ENCODE measurements at places on chromosomes 1 and 21.

- DNase-seq, result peak; percentile 1
Measured at GRCh38 chr1:246117066-246117791, 389.9 kb downstream of the SMYD3 start.

GRCh38 chr1:234186037-234186688, 187.1 kb upstream of the COA6 start:
- DNase-seq, result no peak

DNA sequence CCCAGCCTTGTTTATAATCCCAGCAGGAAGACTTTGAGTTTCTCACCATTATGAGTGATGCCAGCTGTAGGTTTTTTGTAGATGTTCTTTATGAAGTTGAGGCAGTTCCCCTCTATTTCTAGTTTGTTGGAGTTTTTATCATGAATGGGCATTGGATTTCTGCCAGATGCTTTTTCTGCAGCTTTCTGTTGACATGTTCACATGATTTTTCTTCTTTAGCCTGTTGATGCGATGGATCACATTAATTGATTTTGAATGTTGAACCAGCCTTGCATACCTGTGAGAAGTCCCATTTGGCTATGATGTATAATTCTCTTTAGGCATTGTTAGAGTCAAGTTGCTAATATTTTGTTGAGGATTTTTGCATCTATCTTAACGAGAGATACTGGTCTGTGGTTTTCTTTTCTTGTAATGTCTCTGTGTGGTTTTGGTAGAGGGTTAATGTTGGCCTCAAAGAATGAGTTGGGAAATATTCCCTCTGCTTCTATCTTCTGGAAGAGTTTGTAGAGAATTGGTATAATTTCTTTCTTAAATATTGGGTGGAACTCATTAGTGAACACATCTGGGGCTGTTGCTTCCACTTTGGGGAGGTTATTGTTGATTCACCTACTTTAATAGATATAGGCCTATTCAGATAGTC, 33.2 kb downstream of the ZBTB40 start:
- DNase-seq, result no peak

DNA sequence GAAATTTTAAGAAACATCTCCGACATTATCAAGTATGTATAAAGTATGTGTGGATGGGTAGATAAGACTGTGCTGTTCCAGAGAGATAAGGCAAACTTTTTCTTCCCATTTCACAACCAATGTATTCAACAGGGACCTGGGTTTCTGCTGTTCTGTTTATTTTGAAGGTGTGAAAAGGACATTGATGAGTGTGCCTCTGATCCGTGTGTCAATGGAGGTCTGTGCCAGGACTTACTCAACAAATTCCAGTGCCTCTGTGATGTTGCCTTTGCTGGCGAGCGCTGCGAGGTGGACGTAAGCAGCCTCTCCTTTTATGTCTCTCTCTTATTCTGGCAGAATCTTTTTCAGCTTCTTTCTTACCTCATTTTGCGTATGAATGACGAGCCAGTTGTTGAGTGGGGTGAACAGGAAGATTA, 174.0 kb downstream of the CRB1 start:
- no peak for DNase-seq

GRCh38 chr1:8625491-8625890, 191.9 kb downstream of the RERE start:
- DNase-seq, result no peak

DNA sequence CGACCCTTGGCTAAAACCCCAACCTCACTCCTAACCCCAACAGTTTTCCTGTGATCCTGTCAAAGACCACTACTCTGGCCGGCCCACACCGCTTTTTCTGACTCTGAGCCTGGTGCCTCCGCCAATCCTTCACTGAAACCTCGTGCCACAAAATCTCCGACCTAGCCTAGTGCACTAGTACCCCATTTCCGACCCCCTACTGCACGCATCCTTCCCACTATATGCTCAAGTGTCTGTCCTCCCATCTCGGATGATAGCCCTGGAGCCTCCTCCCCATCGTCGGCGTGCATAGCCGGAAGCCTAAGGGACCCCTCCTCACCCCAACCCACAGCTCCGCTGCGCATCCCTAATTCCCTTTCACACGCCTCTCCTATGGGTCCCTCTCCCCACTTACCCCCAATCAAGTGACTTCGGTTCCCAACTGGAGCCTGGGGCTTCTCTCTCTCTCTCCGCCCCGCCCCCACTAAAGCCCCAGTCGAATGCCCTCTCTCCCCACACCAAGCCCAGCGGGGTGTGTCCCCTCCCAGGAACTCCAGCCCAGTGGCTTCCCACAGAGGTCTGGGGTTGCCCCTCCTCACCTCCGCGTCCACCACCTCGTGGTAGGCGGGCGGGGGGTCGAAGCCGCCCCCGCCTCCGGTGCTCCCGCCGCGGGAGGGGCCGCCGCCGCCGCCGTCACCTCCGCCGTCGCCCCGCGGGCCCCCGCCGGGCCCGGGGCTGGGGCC, 791 bp downstream of the USP24 start:
- DNase-seq, result peak; percentile 16

- DNase-seq, result no peak
Measured at GRCh38 chr21:35337573-35337972, 288.5 kb upstream of the RUNX1 start.

DNA sequence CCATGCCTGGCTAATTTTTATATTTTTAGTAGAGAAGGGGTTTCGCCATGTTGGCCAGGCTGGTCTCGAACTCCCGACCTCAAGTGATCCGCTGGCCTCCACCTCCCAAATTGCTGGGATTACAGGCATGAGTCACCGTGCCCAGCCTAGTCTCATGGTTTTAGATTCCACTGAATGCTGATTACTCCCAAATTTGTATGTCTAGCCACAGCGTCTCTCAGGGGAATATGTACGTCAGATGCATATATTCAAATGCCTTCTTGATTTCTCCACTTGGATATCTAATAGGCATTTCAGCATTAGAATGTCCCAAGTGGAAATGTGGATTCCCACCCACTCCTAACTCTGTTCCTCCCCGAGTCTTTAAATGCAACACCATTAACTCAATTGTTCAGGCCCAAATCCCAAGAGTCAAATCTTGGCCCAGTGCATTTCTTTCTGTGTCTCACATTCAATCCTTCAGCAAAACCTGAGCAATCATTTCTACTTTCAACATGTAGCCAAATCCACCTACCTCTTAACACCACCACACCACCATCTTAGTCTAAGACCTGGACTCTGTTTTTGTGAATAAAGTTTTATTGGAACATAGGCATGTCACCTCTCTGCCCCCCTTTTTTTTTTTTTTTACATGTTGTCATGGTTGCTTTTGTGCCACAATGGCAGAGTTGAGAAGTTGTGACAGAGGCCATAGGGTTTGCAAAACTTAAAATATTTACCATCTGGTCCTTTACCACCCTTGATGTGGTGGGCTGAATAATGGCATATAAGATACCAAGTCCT, 9.8 kb upstream of the CAMTA1 start:
- no peak for DNase-seq

DNA sequence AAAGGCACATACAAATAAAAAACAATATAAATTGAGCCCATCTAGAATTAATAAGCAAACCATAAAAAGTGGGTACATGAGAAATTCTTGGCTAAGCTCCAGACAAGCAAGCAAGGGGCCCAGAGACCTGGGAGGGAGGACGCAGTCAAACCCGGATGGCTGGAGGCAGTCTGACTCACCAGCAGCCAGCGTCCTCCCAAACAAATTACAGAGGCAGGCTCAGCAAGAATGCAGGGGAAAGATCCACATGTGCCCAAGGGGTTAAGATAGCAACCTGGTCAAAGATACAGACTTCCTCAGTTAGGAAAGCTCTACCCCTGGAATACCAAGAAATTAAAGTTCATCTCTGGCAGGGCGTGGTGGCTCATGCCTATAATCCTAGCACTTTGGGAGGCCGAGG, 7.4 kb upstream of the TIAM1 start:
- DNase-seq, result no peak

- DNase-seq, result no peak
Measured at GRCh38 chr1:61277121-61277690, 194.8 kb downstream of the NFIA start.

GRCh38 chr1:162319493-162320175, 57.0 kb downstream of the SPATA46 start:
- DNase-seq, result no peak

GRCh38 chr1:70518106-70518505, 107.0 kb downstream of the CTH start:
- no peak for DNase-seq

GRCh38 chr1:4600615-4601460, 53.6 kb upstream of the AJAP1 start:
- DNase-seq, result no peak

- DNase-seq, result no peak
Measured at GRCh38 chr1:54904476-54905048, 17.6 kb upstream of the DHCR24 start.

- no peak for DNase-seq
Measured at GRCh38 chr1:71638081-71638766, 557.4 kb upstream of the ZRANB2 start.

DNA sequence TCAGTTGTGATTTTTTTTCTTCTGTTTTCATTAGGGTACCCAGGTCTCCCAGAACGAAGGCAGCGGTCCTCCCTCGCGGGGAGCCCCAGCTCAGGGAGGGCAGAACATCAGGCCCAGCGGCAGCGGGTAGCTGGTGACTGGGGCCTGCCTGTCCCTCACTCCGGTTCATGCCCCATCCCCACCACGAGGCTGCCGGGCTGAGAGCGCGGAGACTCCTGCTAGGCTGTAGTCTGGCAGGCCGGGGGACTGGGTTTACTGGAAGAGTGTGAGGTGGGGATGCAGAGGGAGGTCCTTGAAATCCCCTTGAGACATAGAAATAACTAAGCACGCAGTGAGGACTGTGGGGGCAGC, 10.5 kb downstream of the BRINP2 start:
- no peak for DNase-seq

DNA sequence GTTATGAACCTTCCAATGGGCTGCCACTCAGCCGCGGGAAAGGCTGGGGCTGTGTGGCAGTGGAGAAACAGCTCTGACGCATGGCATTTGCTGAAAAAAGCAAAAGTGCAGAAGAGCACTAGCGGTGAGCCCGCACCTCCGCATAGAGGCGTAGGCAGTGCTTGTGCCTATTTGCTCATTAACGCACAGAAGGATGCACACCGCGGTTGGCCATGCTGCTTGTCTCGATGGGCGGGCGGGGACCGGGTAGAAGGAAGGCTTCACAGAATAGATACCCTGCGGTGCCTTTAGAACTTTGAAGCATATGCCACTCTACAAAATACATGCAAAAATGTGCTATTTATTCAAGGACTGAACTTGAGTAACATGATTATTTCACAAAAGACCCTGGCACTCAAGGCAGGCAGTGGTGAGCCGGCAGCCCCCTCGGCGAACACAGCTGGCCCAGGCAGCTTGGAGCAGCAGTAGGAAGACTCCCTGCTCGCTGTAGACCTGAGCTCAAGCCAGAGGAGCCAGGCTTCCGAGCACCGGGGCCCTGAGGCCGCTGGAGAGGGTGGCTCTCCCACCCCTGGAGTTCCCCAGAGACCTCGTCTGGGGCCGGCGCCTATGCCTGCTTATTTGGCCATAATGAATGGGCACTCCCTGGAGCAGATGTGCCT, 71.5 kb downstream of the SIK1 start:
- DNase-seq, result no peak

GRCh38 chr1:185483664-185484450, 166.8 kb upstream of the IVNS1ABP start:
- no peak for DNase-seq

- DNase-seq, result no peak
Measured at GRCh38 chr1:226596531-226597165, 48.1 kb downstream of the STUM start.

GRCh38 chr1:91402023-91402422, 2.6 kb downstream of the HFM1 start:
- no peak for DNase-seq

DNA sequence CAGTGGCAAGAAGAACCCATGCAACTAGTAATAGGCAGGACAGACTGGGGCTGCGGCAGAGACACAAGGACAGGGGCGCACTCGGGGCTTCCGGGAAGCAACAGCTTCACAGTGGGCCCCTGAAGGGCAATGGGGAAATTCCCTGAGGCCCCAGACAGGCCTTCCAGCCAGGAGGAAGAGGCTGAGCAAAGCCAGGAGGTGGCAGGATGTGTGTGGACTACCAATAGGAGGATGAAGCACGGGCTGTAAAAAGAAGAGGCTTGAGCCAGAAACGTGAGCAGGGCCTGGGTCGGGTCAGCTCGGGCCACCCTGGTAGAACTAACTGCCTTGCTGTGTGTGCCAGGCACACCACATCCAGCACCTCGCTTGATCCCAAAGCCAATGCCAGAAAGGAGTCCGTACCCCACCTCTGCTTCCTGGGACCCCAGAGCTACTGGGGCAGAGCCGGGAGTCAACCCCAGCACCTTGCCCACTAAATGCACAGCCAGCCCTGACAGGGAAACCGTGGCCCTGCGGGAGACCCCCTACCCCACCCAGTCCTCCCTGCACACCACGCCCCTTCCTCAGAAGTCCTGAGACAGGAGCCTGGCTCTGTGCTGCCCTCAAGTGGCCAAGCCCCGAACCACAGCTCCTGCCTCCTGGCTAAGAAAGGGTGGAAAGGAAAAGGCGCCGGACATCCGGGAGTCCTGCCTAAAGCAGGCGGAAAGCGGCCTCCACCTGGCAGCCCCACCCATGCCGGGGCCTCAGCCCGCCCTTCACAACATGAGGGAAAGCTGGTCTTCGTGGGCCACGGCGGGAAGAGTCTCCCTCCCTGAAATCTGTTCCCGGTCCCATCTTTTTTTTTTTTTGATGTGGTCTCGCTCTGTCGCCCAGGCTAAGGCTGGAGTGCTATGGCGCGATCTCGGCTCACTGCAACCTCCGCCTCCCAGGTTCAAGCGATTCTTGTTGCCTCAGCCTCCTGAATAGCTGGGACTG, 33.7 kb downstream of the TTC39A start:
- peak; percentile 33 for DNase-seq

DNA sequence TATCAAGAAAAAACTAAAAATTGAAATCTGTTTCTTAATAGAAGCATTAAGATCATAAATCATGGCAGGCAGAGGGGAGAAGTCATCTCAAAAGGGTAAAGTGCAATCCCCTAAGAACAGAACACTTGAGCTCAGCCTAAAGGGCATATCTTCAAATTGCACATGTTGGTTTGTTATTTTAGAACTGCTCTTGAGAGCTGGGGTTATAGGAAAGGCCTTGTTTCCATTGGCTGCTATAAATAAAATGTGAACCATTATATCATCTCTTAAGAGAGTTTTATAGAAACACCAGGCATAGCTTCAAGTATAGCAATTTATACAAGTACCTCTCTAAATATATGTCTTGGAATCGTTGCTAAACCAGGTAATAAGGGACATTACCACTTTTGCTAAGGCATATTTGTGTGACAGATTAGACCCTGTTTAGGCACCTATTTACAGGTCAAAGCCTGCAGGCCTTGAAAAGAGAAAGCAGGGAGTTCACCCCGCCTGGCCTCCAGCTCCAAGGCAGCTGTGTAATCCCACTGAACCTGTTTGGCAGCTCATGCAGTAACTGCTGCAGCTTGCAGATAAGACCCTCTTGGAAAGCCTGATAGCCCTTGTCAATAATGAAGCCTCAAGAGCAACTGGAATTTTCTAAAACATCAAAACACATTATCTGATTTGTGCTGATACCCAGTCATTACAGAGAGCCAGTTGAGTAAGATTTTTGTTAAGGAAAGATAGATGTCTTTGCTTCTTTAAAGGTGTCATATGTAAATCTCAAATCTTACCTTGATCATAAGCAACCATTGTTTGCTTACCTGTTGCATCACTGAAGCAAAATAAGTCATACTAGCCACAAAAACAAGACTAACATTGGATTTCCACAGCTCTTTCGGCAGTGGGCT, 24.2 kb upstream of the SYDE2 start:
- DNase-seq, result no peak

Measured in activated T-helper 1 cell treated with Interleukin-2 at 50 U/mL for 16 hours (primary cell).